ENCODE measurements at places on chromosomes 4 and X. TPM values are rescaled to one million over a fixed set of nuclear protein-coding genes. Genes with fewer than 3 reads are reported as not detected.
A peak's percentile ranks its signal among the peaks of the same experiment; 100 is the strongest.

- DNase-seq, result peak; percentile 23
- no peaks in the 10 kb centered on the region for H3K36me3 ChIP-seq
- no peak overlapping the region for H3K27ac ChIP-seq
- H3K27me3 ChIP-seq, result peaks cover 40% of the 10 kb centered on the region
Measured at GRCh38 chrX:54415534-54416350, 24.5 kb upstream of the TSR2 start.

DNA sequence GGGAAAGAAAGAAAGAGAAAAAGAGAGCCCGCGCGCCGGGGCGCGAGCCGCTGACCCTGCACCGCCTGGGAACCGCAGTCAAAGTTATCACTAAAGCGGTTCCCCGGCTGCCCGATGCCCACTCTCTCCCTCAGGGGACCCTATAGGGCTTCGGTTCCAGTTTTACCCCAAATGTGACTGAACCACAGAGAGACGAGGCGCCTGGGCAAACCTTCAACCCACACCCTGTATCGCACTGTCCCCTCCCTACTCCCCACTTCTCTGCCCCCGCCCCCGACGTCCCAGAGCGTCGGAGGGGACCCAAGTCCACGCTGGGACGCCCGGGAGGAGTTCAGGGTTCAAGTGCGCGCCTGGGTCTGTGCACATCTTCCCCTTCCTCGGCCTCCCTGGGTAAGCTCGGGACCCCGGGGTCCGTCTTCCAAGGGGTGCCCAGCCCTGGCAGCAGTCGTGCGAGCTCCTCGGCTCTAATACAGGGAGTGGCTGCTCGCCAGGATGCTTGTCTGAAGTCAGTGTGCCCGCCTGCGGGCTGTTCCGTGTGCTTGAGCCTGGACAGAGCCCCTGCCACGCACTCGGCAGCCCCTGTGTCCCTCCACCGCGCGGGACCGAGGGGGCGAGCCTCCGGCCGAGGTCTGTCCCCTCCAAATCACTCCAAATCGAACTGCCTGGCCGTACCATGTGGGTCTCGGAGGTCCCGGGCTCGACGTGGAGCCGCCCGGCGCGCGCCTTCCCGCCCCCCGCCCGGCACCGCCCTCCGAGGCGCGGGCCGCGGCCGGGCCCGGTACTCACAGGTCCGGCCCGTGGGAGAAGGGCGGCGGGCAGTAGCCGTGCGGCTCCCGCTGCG lies 960 bp downstream of the TRPC3 start:
- H3K27ac ChIP-seq, result no peak overlapping the region
- no peaks in the 10 kb centered on the region for H3K36me3 ChIP-seq

- H3K27ac ChIP-seq, result no peak overlapping the region
- H3K4me3 ChIP-seq, result no peak overlapping the region
Measured at GRCh38 chr4:25523405-25523804, 132.2 kb upstream of the SLC34A2 start.

The PAGE2B gene
- 0.97 TPM for total RNA-seq

- H3K36me3 ChIP-seq, result no peaks in the 10 kb centered on the region
- no peak overlapping the region for H3K4me3 ChIP-seq
- no peak overlapping the region for H3K27ac ChIP-seq
- H3K27me3 ChIP-seq, result no peaks in the 10 kb centered on the region
- DNase-seq, result no peak
Measured at GRCh38 chr4:36709991-36710390, 428.6 kb downstream of the DTHD1 start.

DNA sequence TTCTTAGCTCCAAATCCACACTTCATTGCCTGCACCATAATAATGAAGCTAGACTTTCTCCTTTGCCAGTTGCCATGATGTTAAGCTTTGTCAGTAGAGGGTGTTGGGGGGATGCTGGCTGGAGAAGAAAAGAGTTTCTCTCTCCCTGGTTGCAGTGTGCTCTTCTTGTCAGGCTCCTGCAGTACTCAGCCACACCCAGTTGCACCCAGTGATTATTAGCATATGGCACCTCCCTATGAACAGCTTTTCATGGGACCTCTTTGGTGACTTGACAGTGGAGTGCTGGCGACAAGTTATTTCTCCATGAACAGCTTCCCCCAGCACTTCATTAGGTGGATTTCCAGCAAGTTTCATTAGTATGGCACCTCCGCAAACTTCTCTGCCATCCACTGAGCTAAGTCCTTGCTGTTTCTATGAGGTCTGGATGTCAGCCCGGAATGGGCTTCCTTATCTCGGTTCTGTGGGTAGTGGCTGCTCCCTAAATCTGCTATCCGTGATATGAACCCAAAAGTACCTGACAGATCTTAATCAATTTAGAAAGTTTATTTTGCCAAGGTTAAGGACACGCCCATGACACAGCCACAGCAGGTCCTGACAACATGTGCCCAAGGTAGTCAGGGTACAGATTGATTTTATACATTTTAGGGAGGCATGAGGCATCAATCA lies 18.8 kb upstream of the OTUD4 start:
- no peak for DNase-seq
- H3K27ac ChIP-seq, result no peak overlapping the region
- no peaks in the 10 kb centered on the region for H3K36me3 ChIP-seq
- H3K27me3 ChIP-seq, result peaks cover 19% of the 10 kb centered on the region
- H3K4me3 ChIP-seq, result no peak overlapping the region
- no peaks in the 10 kb centered on the region for H3K4me1 ChIP-seq

The F9 gene
- total RNA-seq, result not detected

GRCh38 chrX:144722307-144722706 lies 525.0 kb upstream of the SPANXN1 start:
- H3K4me3 ChIP-seq, result no peak overlapping the region
- no peaks in the 10 kb centered on the region for H3K36me3 ChIP-seq
- no peak for DNase-seq
- H3K4me1 ChIP-seq, result no peaks in the 10 kb centered on the region

GRCh38 chrX:10190367-10190766 lies 33.6 kb downstream of the CLCN4 start:
- DNase-seq, result peak; percentile 24
- no peak overlapping the region for H3K27ac ChIP-seq
- peaks cover 9% of the 10 kb centered on the region for H3K27me3 ChIP-seq

DNA sequence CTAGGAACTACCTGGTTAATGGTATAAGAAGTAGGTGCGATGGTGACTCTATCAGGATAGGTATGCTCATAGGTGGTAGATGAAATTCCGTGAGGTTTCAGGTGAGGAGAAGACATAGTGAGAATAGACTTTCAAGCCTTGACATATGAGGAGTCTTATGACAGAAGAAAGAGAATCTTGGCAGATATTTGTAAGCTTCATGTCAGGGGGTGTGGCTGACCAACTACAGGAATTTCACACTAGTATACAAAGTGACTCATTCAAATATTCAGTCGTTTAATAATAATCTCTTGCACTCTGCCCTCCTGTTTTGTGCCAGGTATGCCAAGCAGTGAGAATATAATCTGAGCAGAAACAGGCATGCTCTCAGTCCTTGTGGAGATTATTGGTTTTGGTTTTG lies 22.8 kb downstream of the PACRGL start:
- DNase-seq, result no peak
- H3K27ac ChIP-seq, result no peak overlapping the region
- no peaks in the 10 kb centered on the region for H3K4me1 ChIP-seq
- H3K27me3 ChIP-seq, result no peaks in the 10 kb centered on the region

The TCP11X2 gene
- total RNA-seq, result not detected

GRCh38 chr4:78764498-78764961 lies 11.6 kb upstream of the BMP2K start:
- no peak overlapping the region for H3K27ac ChIP-seq
- peaks cover 7% of the 10 kb centered on the region for H3K27me3 ChIP-seq
- H3K4me3 ChIP-seq, result no peak overlapping the region
- H3K36me3 ChIP-seq, result no peaks in the 10 kb centered on the region

GRCh38 chr4:33890841-33891240 lies 2353.5 kb downstream of the ARAP2 start:
- no peak for DNase-seq
- H3K27me3 ChIP-seq, result no peaks in the 10 kb centered on the region
- no peaks in the 10 kb centered on the region for H3K36me3 ChIP-seq
- H3K4me1 ChIP-seq, result no peaks in the 10 kb centered on the region
- no peak overlapping the region for H3K4me3 ChIP-seq
- no peak overlapping the region for H3K27ac ChIP-seq

The ZDHHC15 gene
- not detected for total RNA-seq

DNA sequence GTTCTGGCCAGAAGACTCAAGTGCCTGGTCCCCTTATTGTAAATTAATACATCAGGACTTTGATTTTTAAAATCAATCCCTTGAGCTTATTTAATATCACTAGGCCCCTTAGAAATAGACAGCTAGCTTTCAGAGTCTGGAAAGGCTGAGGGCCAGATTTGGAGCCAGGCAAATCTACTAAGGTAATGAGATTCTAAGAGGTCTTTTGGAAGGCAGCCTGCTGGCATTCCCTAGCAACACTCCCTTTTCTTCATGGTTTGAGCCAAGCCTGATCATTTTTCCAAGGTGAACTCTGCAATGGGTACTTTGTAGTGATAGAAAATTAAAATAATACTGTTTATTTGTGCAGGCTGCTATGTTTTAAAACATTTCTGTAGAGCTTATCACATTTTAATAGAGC lies 378.5 kb downstream of the FAT4 start:
- no peaks in the 10 kb centered on the region for H3K4me1 ChIP-seq
- H3K27me3 ChIP-seq, result no peaks in the 10 kb centered on the region
- H3K36me3 ChIP-seq, result no peaks in the 10 kb centered on the region
- H3K27ac ChIP-seq, result no peak overlapping the region

DNA sequence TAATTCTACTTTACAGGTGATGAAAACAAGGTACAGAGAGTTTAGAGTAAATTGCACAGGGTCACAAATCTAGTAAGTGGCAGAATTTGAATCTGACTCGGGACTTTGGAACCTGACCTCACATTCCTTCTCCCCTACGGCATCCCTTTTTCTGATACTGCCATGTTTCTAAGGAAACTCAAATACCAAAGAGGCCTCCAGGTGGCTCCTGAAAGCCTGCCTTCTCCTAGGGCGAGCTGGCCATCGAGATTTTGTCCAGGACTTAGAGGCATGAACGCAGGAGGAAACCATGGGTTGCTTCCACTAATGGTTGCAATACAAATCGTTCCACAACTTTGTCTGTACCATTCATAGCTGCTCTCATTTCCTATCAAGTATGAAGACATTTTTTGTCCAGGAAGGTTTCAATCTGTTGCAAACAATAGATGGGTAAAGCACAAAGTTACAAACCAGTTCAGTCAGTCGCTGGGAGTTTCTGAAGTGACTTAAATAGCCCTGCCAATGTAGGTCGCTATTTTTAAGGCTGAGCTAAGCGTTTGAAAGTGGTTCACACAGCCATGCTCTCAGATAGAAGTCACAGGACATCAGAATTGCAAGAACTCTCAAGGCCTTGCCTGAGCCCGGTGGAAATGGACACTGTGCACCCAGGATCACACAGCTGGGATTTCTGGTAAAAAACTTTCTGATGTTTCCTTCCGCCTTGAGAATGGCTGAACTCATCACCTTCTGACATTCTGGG lies 296.6 kb upstream of the PRPS2 start:
- no peaks in the 10 kb centered on the region for H3K36me3 ChIP-seq
- H3K27ac ChIP-seq, result no peak overlapping the region
- H3K4me3 ChIP-seq, result no peak overlapping the region
- no peaks in the 10 kb centered on the region for H3K4me1 ChIP-seq
- DNase-seq, result no peak

The RNF150 gene
- total RNA-seq, result not detected

DNA sequence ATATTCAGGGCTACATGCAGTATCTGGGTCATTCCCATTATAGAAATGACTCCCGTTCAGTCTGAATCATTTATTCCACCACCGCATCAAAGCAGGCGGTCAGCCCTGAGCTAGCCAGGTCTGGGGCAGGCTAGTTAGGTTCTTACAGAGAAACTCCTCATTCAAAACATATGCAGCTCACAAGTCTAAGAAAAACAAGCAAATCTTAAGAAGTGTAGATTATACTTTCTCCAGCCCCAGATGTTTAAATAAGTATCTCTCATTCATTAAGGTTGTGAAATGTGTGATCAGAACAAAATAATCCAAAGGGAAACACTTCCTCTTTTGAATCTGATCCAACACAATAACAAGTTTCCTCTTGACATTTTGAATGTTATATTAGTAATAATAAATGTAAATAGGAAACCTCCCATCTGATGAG lies 441.9 kb downstream of the INPP4B start:
- H3K27me3 ChIP-seq, result no peaks in the 10 kb centered on the region
- H3K4me1 ChIP-seq, result peaks cover 72% of the 10 kb centered on the region
- DNase-seq, result peak; percentile 46
- peak overlapping the region; percentile 92 for H3K4me3 ChIP-seq

The HS6ST2 gene
- total RNA-seq, result not detected

The GUCY1B1 gene
- total RNA-seq, result 0.26 TPM

The FAM47A gene
- total RNA-seq, result not detected

DNA sequence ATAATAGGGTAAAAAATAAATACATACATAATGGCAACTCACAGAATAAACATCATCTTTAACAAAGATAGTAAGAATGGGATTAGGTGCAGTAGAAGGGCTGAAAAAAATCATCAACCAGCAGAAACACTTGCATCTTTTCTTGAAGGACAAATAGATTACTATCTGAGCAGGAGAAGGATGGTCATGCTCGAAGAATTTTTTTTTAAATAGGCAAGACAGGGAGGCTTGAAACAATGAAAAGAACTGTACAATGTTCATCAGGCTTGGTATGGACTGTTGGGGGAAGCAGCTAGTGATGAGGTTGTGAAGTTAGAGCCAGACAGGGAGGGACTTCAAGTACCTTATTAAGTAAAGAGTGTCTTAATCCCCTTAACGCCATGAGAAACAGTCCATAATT lies 167.4 kb upstream of the LDB2 start:
- H3K4me1 ChIP-seq, result no peaks in the 10 kb centered on the region
- no peaks in the 10 kb centered on the region for H3K36me3 ChIP-seq
- no peak overlapping the region for H3K4me3 ChIP-seq
- peaks cover 2% of the 10 kb centered on the region for H3K27me3 ChIP-seq
- no peak for DNase-seq
- H3K27ac ChIP-seq, result no peak overlapping the region

GRCh38 chr4:40515037-40515397 lies 114.6 kb downstream of the RBM47 start:
- no peak overlapping the region for H3K27ac ChIP-seq
- H3K27me3 ChIP-seq, result no peaks in the 10 kb centered on the region
- H3K4me1 ChIP-seq, result peaks cover 14% of the 10 kb centered on the region
- DNase-seq, result no peak
- H3K4me3 ChIP-seq, result no peak overlapping the region

DNA sequence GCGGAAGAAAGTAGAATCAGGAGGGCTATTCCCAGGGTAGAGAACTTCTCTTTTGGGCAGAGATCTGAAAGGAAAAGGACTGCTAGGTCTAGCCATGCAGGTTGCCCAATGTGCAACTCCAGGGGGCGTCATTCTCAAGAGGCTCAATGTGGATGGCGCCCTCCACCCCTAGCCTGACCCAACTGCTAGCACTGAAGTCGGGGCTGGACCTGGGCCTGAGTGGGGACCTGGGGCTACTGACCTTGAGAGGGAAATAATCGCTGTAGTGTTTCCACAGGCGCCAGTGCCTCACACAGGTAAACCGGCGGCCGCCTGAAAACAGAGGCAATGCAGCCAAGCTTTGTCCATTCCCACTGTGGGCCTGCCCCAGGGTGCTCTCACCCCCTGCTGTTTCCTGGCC lies 6.1 kb downstream of the AWAT2 start:
- no peaks in the 10 kb centered on the region for H3K4me1 ChIP-seq
- H3K36me3 ChIP-seq, result no peaks in the 10 kb centered on the region
- peaks cover 2% of the 10 kb centered on the region for H3K27me3 ChIP-seq
- DNase-seq, result no peak
